GM06990 (cell line): ENCODE measurements at places on chromosomes 6 and 20.

- DNase-seq, result no peak
Observed at GRCh38 chr20:33984182-33984719, 9.5 kb upstream of the RALY start.

DNA sequence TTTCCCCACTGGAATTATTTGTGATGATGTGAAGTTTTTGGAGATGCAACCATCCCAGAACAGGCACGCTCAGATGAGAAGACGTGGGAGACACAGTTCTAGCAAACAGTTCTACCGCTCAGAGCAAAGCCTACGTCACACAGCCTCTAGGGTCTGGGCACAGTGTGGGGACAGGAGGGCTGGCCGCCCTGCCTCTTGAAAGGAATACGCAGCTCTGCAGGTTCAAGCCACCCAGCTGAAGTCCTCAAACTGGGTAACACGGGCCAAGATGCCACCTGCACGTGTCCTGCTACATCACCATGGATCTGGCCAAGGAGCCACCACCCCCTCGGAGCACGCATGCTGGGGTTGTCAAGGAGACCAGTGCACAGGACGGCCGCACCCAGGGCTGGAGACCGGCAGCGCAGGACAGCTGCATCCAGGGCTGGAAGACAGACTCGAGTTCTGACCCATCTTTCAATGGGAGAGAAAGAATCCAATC, 75.0 kb downstream of the NOL4L start:
- DNase-seq, result no peak

DNA sequence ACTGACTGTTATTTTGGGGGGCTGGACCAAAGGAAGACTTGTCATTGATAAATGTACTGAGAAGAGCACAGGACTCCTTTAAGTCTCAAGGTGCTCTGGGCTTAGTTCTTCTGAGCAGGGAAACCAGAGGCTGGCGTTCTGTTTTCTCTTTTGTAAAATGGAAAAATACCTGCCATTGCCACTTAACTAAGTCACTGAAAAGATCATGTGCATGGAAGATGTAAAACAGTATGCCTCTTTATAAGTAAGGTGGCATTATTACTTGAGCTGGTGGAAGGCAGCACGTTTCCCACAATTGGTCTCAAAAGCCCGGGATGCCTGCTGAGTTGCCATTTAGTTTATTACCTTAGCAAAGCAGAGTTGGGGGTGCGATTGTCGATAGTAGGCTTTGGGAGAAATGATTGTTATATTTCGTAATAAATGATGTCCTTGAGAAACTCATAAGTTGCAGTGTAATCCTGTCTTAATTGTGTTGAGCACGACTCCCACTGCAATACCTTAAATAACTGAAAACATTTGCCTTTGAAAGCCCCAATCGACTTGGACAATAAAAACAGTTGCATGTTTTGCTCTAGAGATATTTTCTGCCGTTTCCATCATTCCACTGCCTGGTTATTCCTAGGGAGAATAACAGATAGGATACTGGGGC, 3.6 kb downstream of the JARID2 start:
- DNase-seq, result no peak

GRCh38 chr6:129882510-129883023, 21.5 kb upstream of the TMEM244 start:
- DNase-seq, result peak; percentile 56

GRCh38 chr6:97663252-97663651, 380.2 kb upstream of the MMS22L start:
- no peak for DNase-seq

DNA sequence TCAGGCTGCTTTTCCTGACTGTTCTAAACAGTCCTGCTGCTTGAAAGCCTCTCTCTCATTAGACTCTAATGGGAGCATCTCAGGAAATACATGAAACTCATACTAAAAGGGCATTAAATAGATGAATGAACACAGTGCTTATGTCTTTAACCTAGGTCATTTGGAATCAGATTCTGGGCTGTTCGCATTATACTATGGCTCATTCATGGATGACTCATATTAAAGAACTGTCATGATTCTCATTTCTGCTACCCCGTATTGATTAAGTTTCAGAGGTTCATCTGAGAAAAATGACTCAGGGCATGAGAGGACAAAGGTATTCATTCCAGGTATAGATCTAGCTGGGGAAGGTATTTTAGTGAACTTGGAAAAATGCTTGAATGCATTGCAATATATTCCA, 335.5 kb downstream of the GJA1 start:
- no peak for DNase-seq

DNA sequence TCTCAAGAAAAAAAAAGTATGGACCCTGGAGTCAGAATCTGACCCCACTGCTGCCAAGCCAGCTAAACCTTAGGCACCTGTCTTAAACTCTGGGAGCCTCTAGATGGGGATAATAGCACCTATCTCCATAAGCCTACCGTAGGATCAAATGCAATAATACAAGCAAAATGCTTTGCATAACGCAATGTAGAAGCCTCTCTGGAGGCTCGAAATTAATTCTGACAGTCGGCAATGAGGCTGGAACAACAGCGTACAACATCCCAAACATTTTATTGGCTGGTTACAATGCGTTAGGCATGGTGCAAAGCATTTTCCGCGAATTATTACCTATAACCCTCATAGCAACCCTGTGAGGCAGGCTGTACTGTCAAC, 521 bp downstream of the CDK5RAP1 start:
- no peak for DNase-seq

- no peak for DNase-seq
Observed at GRCh38 chr6:49329186-49329585, 133.9 kb downstream of the MMUT start.

DNA sequence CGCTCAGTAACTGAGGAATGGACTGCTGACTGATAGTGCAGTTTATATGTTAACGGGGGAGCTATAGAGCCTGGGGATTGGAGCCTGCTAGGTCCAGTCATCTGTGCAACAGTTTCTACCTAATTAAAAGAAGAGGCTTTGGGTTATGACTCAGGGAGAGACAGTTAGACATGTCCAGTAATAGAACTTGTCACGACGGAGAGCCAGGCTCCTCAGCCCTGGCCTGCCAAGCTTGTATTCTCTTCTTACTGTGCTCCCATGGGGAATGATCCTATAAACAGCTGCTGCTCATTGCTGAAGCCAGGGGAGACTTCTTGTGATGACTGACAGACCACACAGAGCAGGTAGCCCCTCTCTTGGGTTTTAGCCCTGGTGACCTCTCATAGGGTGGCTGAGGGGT, 69.3 kb downstream of the SYNJ2 start:
- DNase-seq, result no peak

- no peak for DNase-seq
Observed at GRCh38 chr20:17870086-17870740, 98.4 kb downstream of the SNX5 start.

GRCh38 chr6:46315589-46315988, 144.8 kb upstream of the ENPP5 start:
- DNase-seq, result no peak

GRCh38 chr6:26241033-26241895, 123.7 kb upstream of the BTN3A2 start:
- peak; percentile 69 for DNase-seq

DNA sequence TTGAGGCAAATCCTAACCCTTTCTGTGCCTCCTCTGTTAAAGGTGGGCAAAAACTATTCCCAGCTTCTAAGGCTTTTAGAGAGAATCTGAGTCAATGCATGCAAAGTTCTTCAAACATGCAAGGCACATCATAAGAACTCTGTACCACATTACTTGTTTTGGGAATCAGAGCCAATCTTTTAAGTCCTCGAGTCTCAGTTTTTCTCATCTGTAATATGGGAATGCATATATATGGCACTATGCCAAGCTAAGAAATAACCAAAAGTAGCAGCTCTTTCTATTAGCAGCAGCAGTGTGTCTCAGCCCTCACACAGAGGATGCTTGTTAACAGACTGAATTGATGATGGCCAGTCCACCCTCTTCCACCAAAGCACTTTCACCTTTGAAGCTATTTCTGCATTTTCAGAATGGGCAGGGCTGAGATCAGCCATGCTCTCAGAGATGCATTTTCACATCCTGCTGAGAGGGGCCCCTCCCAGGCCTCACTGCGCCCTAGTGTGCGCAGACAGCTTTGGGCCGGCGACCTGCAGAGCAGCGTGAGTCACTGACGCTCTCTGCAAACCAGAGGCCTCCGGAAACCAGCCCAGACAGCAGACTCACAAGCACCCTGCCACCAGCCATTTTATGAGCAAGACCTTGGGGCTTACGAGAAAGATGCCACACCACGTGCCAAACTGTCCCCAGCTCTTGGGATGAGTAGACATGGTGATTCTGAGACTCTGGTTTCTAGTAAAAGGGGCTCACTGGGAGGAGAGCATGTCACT, 138.0 kb downstream of the NFATC2 start:
- peak; percentile 89 for DNase-seq

GRCh38 chr20:50579511-50579910, 69.3 kb downstream of the PTPN1 start:
- DNase-seq, result no peak
